Stimulated activated CD8-positive, alpha-beta memory T cell treated with anti-CD3 and anti-CD28 coated beads, Interleukin-4, amount 100 ng/mL, for 24 hours (primary cell): ENCODE measurements at places on chromosomes 13 and 19.
A peak's percentile ranks its signal among the peaks of the same experiment; 100 is the strongest.

DNA sequence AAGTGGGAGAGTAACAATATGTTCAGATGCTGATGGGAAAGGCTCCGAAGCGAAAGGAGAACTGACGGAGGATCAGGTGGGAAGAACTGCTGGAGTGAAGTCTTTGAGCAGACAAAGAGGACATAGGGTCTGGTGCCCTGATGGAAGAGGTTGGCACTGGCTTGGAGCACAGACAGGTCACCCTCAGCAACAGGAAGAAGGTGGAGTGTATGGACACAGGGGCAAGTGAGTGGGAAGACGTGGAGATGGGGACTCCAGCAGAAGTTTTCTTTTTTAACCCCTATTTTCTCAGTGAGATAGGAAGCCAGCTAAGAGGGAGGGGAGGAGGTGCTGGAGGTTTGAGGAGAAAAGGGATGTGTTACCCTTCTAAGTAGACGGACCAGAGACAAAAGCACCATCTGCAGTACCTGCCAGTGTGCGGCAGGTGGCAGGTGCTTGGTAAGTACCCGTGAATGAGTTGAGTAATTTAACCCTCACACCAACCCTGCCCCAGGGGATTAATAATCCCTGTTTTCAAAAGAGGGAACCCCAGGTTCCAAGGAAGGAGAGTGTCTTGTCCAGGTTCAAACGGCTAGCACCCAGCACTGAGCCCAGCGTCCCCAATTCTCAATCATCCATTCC is 11.2 kb downstream of the HAS1 start:
- no peak for DNase-seq

GRCh38 chr13:104253063-104253680 is 1187.0 kb upstream of the SLC10A2 start:
- DNase-seq = no peak

DNA sequence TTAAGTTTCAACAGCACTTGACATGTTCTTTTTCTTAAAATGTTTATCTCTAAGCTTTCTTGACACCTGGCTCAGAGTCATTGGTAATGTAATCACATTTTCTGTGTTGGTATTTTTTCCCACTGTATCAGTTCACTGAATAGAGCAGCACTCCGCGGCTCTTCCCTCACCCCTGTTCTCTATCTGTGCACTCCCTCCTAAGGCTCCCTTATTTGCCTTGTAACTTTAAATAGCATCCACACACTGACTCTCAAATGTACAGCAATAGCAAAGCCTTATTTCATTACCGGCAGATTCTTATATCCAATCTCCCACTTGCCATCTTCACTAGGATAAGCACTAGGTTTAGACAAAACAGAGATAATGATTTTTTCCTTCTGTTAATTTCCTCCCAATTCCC is 935.5 kb upstream of the SLC10A2 start:
- no peak for DNase-seq

DNA sequence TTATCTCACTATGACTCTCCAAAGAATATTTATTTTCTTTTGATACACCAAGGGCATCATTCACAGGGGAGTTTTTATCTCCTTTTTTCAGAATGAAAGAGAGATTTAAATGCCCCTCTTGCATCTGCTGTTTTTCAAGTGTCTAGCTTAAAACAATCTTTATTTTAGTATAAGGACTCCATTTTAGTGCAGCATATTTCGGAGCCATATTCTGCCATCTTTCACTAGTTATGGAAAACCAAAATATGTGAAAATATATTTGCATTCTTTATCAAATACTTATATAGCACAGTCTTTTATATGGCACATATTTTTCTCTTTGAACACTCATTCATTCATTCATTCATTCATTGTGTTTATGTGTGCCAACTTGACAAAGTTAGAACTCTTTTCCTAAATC is 1130.2 kb downstream of the SLITRK5 start:
- no peak for DNase-seq

GRCh38 chr19:49808711-49809159 is 4.4 kb downstream of the FUZ start:
- peak; percentile 69 for DNase-seq

GRCh38 chr19:18396471-18397241 is 766 bp downstream of the LRRC25 start:
- no peak for DNase-seq

DNA sequence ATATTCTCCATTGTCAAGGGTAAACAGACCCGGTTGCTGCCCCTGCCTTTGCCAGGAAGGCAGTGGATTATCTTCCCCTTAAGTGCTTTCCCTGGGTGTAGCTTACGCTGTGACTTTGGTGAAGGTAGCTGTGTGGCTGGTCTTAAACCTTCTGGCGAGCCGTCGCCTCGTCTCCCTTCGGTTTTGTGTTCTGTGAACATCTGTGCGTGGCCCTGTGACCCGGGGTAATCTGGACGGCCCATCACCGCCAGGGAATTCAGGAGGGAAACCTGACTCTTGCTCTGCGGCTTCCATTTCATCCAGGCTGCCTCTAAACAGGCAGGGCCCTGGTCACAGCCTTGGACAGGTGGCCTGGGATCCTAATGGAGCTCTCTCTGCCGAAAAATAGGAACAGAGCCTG is 78.7 kb downstream of the SHISA2 start:
- DNase-seq = no peak

DNA sequence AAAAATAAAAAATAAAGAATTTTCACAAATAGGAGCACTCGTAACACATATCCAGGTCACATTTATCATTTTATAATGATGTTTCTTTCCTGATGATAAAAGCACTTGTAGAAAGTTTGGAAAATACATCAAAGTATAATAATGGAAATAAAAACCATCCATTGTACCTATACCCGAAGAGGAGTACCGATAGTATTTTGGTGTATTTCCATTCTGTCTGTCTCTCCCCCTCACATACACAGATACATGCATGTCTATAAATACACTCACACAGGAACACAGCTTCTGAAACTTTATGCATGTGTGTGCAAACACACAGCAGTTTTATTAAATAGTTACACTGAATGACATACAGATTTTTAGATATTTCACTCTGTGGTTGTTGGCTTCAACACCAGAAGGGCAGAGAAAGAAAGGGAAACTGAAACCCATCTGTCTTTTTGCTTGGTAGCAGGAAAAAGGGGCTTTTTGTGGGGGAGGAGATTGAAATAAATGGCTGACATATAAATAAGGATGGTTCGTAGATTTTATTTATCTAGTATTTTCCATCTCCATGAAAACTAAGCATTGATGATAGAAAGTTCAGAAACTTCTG is 114.8 kb downstream of the LRCH1 start:
- no peak for DNase-seq

- no peak for DNase-seq
These were observed 425.1 kb downstream of the EFNB2 start for GRCh38 chr13:106110241-106110855.

- DNase-seq = no peak
These were observed 4.1 kb downstream of the PGLYRP2 start for GRCh38 chr19:15475169-15475568.

GRCh38 chr19:15790096-15790495 is 2.6 kb downstream of the OR10H5 start:
- DNase-seq = no peak

- no peak for DNase-seq
These were observed 1.3 kb upstream of the ARHGAP45 start for GRCh38 chr19:1065606-1066109.

- DNase-seq = no peak
These were observed 51.5 kb downstream of the EPS15L1 start for GRCh38 chr19:16420336-16420676.

DNA sequence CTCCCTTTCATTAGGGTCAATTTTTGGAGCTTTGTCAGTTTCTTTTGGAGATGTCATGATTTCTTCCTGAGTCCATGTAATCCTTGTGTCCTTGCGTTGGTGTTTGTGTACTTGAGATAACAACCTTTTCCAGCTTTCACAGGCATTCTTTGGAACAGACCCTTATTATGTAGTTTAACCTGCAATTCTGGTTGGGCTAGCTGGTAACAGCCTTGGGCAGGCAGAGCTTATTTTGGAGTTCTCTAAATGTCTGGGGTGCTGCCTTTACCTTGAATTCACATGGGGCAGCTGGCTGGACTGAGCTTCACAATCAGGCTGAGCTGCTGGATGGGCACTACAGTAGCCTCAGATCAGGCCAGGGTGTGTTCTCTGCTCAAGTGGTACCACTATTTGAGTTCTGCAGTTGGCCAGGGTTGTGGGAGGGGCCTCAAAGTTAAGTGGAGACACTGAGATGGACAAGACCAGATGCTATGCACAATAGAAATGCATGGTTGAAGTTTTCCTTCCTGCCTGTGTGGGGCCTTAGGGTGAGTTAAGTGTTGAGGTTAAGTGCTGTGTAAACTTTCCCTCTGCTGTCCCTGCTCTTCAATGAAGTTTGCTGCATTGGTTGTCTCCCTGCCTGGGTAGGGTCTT is 277.3 kb downstream of the ATP8A2 start:
- DNase-seq = no peak

DNA sequence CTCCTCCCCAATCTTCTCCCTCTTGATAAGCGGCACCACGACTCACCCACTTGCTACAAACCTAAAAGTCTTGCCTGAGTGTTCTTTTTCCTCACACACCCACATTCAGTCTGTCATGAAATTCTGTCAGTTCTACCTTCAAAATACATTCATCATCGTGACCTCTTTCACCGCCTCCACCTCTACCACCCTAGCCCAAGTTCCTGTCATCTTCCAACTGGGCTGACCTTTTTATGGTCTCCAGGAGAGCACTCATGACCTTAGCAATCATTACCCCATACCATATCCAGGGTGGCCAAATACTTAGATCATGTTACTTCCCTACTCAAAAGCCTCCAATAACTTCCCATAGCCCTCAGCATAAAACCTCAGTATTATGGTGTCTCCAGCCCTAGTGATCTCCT is 110.4 kb upstream of the TSC22D1 start:
- no peak for DNase-seq

GRCh38 chr19:11035441-11036377 is 53.6 kb upstream of the LDLR start:
- DNase-seq = peak; percentile 75

- no peak for DNase-seq
These were observed 1509.9 kb downstream of the SLITRK5 start for GRCh38 chr13:89181041-89181440.

DNA sequence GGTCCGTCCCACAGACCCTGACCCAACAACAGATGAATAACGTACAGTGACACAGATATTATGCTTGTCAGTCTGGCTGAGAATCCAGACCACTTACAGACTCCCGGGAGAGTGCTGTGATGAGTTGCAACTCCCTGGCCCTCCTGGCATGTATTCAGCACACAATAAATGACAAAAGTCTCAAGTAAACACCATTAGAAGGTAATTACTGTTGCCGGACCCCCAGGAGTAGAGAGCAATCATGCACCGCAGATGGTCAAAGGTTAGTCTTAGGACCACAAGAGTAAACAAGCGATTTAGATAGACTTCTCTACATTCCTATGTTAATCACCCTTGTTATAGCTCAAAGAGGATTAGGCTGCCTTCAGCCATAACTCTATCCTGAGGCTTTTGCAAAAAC is 726.4 kb upstream of the GPC6 start:
- no peak for DNase-seq

DNA sequence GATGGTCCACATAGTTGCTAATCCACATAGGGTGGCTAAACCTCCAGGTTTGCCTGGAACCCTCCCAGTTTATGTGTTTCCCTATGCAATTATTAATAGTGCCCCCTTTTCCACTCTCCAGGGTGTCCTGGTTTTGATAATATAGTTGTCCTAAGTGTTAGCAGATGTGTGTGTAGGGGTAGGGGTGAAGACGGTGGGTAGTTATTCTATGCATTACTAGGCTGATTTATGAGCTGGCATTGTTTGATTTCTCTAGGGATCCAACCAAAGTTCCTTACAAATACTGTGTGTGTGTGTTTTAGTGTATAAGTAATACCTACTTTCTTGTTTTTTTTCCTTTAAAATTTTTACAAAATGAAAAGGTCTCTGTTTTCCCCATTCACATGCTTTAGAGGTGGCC is 21.1 kb downstream of the GTF2F2 start:
- no peak for DNase-seq

DNA sequence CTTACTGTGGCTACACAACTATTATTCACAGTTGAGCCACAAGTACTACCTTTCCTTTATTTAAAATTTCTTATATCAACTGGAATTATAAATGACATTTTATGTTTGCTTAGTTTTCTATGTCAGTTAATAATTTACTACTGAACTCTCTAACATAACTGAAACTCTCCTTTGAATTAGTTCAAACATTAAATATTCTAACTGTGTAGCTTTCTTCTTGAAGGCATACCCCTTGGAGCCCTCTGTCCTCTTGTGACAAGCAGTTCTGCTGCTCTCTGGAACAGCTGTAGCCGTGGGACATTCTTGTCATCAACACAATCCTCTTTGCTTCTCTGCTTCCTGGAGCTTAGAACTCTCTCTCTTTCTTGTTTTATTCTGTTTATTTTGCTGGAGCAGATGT is 244.8 kb downstream of the NHLRC3 start:
- no peak for DNase-seq
